CD4-positive, alpha-beta T cell (primary cell): ENCODE measurements at places on chromosomes 3 and 15.
A peak's percentile ranks its signal among the peaks of the same experiment; 100 is the strongest.

GRCh38 chr3:194780706-194781105 lies 95.0 kb downstream of the FAM43A start:
- no peak overlapping the region for H3K27ac ChIP-seq
- no peaks in the 10 kb centered on the region for H3K4me1 ChIP-seq
- H3K4me3 ChIP-seq, result no peak overlapping the region

DNA sequence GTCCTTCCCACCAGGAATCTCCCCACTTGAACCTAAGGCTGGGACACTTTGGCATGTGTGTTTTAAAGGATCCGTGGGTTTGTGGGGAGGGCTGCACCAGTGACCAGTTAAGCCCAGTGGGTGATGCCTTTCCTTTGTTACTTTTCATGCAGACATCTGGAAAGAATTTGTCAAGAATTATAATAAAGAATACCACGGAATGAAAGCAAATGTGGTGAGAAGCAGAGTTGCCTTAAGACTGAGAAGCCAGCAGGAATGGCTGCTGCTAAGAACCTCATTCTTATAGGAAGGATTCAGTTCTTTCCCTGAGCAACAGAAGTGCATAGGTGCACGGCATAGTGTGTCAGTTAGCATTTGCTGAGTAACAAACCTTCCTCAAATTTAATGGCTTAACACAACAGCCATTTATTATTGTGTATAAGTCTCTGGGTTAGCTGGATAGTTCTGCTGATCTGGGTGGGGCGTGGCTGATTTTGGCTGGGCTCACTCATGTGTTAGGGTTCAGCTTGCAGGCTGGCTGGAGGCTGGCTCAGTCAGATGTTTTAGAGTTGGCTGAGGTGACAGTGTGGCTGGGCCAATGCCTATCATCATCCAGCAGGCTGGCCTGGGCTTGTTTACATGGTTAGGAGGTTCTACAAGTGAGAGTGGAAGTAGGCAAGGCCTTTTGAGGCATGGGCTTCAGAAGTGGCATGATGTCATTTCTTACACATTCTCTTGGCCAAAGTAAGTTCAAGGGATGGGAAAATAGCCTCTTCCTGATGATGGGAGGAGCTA lies 262.7 kb upstream of the CTDSPL start:
- no peak overlapping the region for H3K4me3 ChIP-seq
- no peak overlapping the region for H3K27ac ChIP-seq
- H3K36me3 ChIP-seq, result no peaks in the 10 kb centered on the region

DNA sequence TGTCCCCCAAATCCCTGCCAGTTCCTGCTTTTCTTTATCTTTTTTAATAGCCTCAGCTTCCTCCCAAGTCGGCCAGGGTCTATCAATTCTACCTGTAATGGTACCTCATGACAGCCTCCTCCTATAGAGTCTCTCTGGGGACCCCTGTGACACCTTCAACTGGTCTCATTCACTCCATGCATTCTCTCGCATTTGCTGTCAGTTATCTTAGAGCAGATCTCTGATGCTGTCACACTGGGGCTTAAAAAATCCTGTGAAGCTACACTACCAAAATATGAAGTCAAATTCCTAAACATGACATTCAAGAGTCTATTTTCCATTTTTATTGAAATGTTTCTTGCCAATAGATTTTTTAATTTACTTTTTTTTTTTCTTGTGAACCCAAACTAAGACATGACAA lies 5.5 kb downstream of the VPS39 start:
- no peaks in the 10 kb centered on the region for H3K27me3 ChIP-seq
- H3K4me3 ChIP-seq, result no peak overlapping the region
- peaks cover 25% of the 10 kb centered on the region for H3K4me1 ChIP-seq
- DNase-seq, result no peak

DNA sequence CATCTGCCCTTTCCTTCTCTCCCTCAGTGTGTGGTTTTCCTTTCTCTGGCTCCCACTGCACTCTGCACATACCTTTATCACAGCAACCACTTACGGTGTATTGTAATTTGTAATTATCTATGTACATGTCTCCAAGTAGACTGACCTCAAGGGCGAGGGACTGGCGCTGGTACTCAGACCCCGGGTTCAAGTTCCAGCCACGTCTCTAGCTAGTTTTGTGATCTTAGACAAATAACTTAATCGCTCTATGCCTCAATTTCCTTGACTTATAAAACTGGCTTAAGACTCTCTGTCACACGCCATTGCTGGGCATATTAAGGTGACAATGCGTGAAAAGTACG lies 607 bp upstream of the SENP2 start:
- peak overlapping the region; percentile 69 for H3K27ac ChIP-seq
- H3K36me3 ChIP-seq, result no peaks in the 10 kb centered on the region
- no peak for DNase-seq
- H3K27me3 ChIP-seq, result no peaks in the 10 kb centered on the region
- peak overlapping the region; percentile 98 for H3K4me3 ChIP-seq

- H3K4me1 ChIP-seq, result peaks cover 4% of the 10 kb centered on the region
- no peak overlapping the region for H3K27ac ChIP-seq
- H3K36me3 ChIP-seq, result no peaks in the 10 kb centered on the region
- no peak for DNase-seq
Measured at GRCh38 chr15:94252223-94252766, 20.9 kb downstream of the MCTP2 start.

DNA sequence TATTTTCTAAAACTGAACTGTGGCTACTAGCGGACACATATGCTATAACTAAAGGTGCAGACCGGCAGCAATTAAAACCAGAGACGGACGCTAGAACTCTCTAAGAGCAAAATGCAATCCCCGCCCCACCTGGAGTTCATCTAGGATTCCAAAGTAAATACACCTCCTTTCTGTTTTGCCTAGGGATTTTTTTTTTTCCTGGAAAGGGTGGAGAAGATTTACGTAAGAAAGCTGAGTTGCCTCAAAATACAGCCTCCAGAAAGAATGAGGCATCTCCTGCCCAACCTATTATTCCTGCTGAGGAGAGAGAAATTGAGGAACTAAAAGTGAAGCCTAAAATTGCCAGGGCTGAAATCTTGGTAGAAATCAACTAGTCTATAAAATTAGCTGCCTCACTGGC lies 150.2 kb downstream of the TP63 start:
- no peak overlapping the region for H3K27ac ChIP-seq
- H3K27me3 ChIP-seq, result no peaks in the 10 kb centered on the region
- no peak for DNase-seq
- H3K36me3 ChIP-seq, result no peaks in the 10 kb centered on the region
- no peaks in the 10 kb centered on the region for H3K4me1 ChIP-seq

GRCh38 chr3:146532406-146532805 lies 12.0 kb downstream of the PLSCR1 start:
- no peaks in the 10 kb centered on the region for H3K27me3 ChIP-seq
- H3K4me3 ChIP-seq, result no peak overlapping the region
- peaks cover 19% of the 10 kb centered on the region for H3K36me3 ChIP-seq
- no peak for DNase-seq
- H3K27ac ChIP-seq, result no peak overlapping the region
- no peaks in the 10 kb centered on the region for H3K4me1 ChIP-seq

DNA sequence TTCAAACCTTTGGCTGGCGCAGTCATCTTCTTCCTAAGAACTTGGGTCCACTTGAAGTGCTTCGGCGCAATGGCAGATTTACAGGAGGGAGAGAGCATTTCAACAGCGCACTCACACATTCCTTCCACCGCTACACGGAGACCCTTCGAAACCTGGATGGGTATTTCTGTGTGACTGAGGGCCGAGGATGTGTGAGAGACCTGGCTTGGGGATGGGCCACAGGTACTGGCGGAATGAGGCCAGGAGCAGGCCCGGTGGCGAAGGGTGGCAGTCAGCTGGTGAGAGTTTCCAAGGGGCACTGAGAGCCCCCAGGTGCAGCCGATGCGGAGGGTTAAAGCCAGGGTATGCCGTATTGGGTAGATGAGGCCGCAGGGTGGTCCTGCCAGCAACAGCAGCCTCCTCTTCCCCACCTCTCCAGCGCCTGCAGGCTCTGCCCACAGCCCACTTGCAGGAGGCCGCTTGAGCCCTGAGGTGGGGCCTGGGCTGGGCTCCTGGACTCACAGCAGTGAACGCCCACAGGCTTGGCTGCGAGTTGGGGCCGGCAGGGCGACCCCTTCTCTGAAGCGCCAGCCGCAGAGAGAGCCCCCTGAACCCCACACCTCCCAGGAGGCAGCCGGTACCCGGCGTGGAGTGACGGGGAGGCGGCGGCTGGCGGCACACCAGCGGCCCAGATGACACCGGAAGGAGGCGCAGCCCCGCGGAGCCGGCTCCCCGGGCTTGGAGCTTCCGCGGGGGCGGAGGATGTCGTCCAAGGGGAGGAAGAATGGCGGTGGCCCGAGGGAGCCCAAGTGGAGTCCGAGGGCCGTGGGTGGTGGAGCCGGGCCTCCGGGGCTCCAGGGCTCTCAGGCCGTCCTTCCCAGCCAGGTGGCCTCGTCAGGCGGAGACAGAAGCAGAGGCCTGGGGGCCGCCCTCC lies 166.5 kb downstream of the NSMCE3 start:
- H3K4me1 ChIP-seq, result peaks cover 3% of the 10 kb centered on the region
- H3K27me3 ChIP-seq, result no peaks in the 10 kb centered on the region
- H3K36me3 ChIP-seq, result peaks cover 52% of the 10 kb centered on the region
- no peak for DNase-seq
- no peak overlapping the region for H3K4me3 ChIP-seq

DNA sequence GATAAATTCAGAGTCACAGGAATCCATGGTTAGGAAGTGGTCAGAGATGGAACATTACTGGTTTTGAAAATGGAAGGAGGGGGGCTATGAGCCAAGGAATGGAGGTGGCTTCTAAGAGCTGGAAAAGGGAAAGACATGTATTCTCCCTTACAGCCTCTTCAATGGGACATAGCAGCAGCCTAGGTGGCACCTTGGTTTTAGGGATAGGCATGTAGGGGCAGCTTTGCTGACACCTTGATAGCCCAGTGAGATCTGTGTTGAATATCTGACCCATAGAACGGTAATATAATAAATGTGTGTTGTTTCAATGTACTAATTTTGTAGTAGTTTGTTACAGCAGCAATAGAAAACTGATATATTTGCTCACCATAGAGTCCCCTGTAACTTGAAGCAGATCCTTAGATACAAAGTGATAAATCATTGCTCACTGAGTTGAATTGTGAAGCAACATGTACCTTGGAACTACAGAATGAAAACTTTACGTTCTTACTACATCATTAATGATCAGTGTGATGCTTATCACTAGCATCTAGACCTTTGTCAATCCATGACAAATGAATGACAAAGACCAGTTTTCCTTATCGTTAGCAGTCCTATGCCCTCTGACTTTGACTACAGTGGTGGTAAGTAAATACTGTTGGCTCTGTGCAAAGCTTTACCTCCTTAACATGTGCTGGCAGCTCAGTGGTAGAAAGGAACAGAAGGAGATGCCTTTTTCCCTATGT lies 53.8 kb downstream of the TMEM45A start:
- DNase-seq, result no peak
- H3K4me3 ChIP-seq, result no peak overlapping the region
- no peaks in the 10 kb centered on the region for H3K4me1 ChIP-seq
- no peak overlapping the region for H3K27ac ChIP-seq

DNA sequence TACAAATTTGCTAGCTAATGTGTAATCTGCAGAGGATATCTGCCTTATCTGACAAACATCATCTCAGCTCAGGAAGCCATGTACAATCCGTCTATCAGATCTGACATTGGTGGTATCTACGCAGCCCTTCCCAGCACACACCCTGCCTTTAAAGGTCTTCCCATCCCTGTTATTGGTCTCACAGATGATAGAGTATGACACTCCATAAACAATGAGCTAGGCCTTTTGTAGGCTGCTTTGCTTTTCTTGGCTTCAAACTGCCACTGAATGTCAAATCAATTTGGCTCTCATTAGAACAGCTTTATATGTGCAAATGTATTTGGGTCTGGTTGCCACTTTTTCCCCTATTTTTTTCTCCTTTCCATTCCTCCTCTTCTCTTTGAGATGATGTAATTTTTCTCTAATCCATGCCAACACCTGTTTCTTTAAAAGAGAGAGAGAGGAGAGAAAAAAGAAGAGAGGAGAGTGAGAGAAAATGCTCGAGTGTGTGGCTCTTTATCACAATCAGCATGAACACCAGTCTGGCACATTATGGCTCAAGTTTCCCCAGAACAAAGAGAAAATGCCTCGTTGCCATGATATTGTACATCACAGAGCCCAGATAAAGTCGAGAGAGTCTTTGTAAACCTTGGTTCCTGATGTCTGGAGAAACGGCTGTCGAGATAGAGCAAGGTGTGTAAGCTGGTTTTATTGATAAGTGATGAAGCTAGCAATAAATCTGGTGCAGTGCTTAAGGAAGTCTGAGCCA lies 80.8 kb upstream of the DPH6 start:
- H3K4me3 ChIP-seq, result no peak overlapping the region
- H3K27ac ChIP-seq, result no peak overlapping the region
- DNase-seq, result no peak
- H3K4me1 ChIP-seq, result no peaks in the 10 kb centered on the region
- H3K36me3 ChIP-seq, result no peaks in the 10 kb centered on the region

- H3K27ac ChIP-seq, result no peak overlapping the region
- H3K4me1 ChIP-seq, result no peaks in the 10 kb centered on the region
- no peaks in the 10 kb centered on the region for H3K36me3 ChIP-seq
- H3K4me3 ChIP-seq, result no peak overlapping the region
Measured at GRCh38 chr3:55790596-55791350, 303.7 kb upstream of the WNT5A start.

- DNase-seq, result no peak
- no peaks in the 10 kb centered on the region for H3K4me1 ChIP-seq
- no peaks in the 10 kb centered on the region for H3K27me3 ChIP-seq
- H3K4me3 ChIP-seq, result no peak overlapping the region
Measured at GRCh38 chr3:11346416-11346815, 74.2 kb downstream of the ATG7 start.

DNA sequence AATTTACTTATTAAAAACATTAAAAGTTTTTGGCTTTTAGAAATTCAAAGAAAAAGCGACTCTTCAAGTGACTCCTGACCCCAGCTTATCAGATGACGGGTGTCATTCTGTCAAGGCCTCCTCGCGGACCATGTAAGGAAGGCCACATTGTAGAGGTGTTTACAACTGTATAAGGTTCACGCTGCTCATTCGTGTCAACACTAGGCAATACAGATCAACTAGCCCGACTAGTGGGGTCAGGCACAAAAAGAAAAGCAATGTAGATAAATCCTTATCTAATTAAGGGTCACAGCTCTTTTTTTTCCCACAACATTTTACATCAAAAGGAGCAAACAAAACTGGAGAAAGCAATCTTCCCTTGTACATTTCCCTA lies 207.5 kb upstream of the NR2F2 start:
- H3K27me3 ChIP-seq, result peaks cover 5% of the 10 kb centered on the region
- H3K4me3 ChIP-seq, result no peak overlapping the region
- no peaks in the 10 kb centered on the region for H3K36me3 ChIP-seq
- H3K4me1 ChIP-seq, result no peaks in the 10 kb centered on the region
- no peak overlapping the region for H3K27ac ChIP-seq
- DNase-seq, result no peak
